ENCODE measurements at places on chromosomes 3 and 15. TPM values are rescaled to one million over a fixed set of nuclear protein-coding genes. Genes with fewer than 3 reads are reported as not detected.

Gene KY
- 4.9 TPM for total RNA-seq

Gene COL6A6
- 0.24 TPM for total RNA-seq

Gene IQCH
- total RNA-seq: 3.0 TPM

DNA sequence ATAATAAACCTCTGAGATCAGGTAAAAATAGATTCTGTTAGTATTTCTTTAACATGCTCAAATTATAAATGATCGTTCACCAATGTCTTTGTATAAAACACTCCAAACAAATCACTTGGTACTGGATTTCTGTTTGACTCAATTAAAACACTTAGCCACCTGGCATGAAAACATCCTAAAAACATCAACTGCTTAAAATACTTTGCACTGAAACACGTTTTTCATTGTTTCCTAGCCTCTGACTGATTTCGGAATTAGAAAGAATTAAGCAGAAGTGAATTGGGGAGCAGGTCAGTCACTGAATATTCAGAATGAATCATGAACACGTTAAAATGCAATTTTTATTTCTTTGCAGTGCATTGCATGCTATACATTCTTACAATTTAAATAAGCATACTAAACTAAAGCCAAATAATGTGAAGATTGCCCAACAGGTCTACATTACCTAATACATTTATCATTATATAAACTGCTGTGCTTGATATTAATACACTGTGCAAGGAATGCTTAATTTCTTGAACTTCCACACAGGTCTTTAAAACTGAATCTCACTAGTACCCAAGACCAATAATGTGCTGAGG is 1.6 kb downstream of the THRB start:
- no peak for DNase-seq

GRCh38 chr3:27637346-27637995 is 84.7 kb downstream of the EOMES start:
- no peak for DNase-seq

- DNase-seq: no peak
Measured at GRCh38 chr15:96728591-96728990, 398.1 kb downstream of the NR2F2 start.

GRCh38 chr15:101501703-101502373 is 12.3 kb upstream of the PCSK6 start:
- peak; percentile 33 for DNase-seq

DNA sequence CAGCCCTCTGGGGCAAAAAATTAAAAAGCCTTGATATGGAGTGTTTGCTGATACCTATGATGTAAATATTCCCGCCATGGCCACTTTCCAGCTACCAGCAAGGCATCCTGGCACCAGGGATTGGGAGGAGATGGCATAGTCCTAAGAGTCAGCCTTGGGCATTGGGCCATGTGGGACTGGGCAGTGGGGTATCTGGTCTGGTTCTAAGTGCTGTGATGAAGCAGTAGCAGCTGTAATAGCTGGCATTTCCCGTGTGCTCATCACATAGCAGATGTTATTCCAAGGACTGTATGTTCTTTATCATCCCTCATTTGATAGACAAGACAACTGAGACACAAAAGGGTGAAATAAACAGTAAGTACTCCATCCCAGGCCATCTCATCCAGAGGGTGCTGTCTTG is 6.9 kb upstream of the SACM1L start:
- no peak for DNase-seq

- DNase-seq: no peak
Measured at GRCh38 chr3:54177816-54178215, 55.5 kb downstream of the CACNA2D3 start.

GRCh38 chr3:150544726-150545125 is 1.6 kb downstream of the SERP1 start:
- no peak for DNase-seq

DNA sequence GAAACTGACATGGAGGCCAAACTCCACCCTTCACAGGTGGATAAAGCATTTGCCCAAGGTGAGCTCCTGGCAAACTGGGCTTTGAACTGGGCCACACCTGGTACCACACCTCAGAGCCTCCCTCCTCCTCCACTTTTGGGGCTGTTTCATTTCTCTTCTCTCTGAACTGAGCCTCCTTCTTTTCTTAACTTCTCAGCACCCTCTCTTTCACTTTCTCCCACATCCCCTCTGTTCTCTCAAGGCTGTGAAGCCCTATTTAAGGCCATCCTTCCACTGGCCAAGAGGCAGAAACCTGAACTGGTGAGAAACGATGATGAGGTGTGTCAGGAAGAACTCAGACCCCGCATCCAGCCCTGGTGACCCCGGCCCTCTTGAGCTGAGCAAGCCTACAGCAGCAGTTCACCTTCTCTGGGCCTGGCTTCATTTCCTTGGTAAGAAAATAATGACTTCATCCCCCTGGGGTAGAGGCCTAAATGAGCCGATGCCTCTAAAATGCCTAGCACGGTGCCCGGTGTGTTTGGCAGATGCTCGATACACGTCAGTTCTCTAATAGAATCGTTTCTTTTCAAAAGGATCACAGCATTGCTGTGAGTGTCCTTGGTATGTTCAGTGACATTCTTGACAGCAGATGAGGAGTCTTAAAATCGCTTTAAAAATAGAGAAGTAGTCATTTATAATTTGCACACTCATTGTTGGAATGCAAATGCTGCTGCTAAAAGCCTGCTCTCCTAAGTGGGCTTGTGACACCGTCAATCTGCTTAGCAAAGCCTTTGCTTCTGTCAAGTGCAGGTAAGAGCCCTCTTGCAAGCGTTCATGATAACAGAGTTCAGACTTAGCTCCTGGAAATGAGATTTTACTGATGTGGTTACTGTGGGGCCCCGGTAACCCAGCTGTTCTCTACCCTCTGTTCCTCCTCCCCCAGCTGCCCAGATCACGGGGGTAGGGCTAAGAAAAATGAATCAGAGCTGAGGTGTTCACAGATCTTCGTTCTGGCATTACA is 97.7 kb upstream of the ATP2B2 start:
- DNase-seq: no peak

DNA sequence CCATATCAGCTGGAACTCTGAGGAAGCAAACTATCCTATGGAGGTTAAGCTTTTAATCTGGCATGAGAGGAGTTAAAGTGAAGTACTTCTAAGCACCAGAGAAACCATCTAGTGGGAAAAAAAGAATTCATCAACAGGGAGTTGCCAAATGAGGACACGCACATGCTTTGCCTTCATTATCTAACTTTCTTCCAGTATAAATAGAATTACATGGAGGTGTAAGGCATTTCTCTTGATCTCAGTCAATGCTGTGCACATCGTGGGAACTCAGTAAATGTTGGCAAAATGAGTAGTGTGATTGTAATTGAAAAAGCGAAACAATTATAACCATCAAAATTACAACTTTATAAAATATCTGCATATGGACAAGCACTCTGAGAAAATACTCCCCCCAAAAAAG is 8.0 kb upstream of the GSK3B start:
- DNase-seq: no peak

All from adrenal gland (tissue), 19 donors.